ENCODE measurements at places on chromosomes 7 and 10. TPM values are rescaled to one million over a fixed set of nuclear protein-coding genes. Genes with fewer than 3 reads are reported as not detected.

RBM20 gene
- total RNA-seq = 2.0 TPM

CDH23 gene
- total RNA-seq = 15.6 TPM

TEX36 gene
- total RNA-seq = 0.77 TPM

INHBA gene
- 8.3 TPM for total RNA-seq

ITPRID1 gene
- 0.11 TPM for total RNA-seq

GNGT1 gene
- not detected for total RNA-seq

PRKCQ gene
- total RNA-seq = 9.0 TPM

DNA sequence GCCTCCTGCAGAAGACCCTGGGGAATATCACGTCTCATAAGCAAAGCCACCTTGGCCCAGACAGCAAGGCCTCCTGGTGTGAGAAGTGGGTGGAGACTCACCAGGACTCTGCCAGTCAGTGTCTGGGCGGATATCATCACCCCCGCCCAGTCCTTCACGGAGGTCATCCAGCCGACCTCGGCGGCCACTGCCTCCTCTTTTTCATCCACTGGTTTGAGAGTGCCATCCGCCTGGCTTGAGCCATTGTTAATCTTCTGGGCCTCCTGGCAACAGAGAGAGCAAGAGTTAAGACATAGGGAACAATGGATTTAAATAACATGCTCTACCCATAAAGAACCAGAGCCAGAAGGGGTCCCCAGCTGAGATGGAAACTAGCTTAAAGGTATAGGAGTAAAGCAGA, 233.8 kb downstream of the KCNMA1 start:
- DNase-seq = no peak

DNA sequence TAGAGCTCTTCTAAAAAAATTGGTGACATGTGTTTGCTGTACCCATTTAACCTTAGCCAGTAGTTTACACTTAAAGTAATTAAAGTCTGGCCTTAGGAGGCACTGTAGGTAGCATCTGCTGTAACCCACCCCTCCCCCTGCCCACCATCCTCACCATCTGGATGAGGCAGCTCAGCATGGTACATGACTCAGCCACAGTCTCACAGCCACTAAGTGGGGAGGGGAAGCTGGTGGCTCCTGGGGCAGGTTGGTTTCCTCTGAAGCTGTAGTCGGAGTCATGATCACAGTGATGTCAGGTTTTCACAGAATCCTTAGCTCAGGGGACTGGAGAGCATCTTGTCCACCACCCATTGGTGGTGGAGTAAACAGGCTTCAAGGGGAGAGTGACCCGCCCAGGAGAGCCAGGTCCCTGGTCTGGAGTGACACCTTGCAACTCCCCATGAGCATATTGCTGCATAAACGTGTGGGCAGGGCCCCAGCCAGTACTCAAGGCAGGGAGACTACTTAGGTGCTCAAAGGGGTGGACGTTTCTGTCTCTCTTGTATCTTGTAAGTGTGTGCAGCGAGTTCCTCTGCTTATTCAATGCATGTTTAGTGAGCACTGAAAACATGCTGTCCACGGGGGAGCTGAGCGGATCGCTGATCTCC, 125.9 kb downstream of the GRK5 start:
- DNase-seq = no peak

- peak; percentile 40 for DNase-seq
These were observed 116.8 kb upstream of the PRSS1 start for GRCh38 chr7:142632271-142633134.

DNA sequence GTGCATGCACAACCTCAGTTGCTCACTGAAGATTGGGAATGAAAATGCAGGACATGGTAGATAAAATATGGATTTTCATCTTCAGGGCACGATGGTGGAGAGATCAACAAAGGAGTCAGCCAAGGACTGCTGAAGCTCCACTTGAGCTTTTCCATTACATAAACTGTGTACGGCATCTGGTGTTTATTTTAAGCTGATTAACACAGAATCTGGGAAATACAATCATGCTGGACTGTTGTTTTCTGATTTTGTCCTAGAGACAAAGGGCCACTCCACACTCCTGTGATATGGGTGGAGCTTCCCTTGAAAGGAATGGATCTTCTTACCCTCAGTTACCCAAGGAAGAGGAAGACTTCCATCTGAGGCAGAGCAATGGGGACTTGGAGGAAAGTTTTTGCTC, 120.6 kb downstream of the SAMD9 start:
- DNase-seq = no peak

- no peak for DNase-seq
These were observed 20.8 kb upstream of the FXYD4 start for GRCh38 chr10:43350686-43351085.

DNA sequence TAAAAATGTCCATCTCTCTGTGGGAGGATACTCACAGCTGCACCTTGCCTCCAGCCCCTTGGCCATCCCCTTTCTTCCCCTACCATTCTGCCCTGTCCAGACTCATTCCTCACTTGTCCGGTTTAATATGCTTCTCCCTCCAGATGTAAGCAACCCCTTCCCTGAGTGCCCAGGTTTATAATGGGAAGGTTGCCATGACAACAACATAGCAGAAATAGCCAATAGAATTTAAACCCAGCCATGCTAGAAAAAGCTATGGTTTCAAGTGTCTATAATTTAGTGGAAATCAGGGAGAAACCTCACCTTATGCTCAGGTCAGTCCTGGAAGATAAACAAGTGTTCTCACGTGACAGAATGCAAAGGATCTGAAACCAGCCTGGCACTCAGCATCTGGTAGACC, 196.0 kb upstream of the FZD8 start:
- DNase-seq = no peak

DNA sequence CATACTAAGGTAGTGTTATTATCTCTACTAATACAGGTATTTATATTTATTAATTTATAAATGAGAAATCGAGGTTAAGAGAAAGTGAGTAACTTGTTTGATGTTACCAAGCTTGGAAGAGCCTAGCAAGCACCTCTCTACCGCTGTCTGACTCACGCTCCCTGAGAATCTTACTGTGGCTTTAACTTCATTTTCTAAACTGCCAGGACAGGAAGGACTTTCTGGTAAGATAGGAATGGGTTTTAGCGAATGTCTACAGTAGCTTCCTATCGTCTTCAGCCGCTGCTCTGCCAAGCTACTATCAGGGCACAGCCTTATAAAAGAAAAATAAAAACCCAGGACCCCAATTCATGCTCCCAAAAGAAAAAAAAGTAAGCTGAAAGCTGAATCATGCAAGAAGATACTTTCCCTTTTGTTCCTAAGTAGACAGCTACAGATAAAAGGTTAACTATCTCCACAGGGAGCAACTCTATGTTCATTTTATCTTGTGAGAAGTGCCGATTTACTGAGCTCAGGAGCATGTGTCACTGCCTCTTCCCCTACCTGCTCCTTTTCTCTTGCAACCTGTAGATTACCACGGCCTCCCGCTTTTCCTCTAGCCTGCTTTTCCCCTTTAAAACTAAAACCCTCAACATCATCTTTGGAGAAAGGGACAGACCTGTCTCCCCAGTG, 60.2 kb downstream of the THNSL1 start:
- no peak for DNase-seq

- no peak for DNase-seq
These were observed 114.5 kb upstream of the INSYN2A start for GRCh38 chr10:127310923-127311322.

Measured in spinal cord (tissue), 10 donors.